ENCODE measurements at places on chromosomes 3 and 15.

- no peak for DNase-seq
These were observed 4.6 kb downstream of the DPP8 start for GRCh38 chr15:65512807-65513416.

- no peak for DNase-seq
These were observed 14.7 kb upstream of the HHLA2 start for GRCh38 chr3:108281670-108282069.

- no peak for DNase-seq
These were observed 47.7 kb upstream of the FMN1 start for GRCh38 chr15:33242165-33242564.

DNA sequence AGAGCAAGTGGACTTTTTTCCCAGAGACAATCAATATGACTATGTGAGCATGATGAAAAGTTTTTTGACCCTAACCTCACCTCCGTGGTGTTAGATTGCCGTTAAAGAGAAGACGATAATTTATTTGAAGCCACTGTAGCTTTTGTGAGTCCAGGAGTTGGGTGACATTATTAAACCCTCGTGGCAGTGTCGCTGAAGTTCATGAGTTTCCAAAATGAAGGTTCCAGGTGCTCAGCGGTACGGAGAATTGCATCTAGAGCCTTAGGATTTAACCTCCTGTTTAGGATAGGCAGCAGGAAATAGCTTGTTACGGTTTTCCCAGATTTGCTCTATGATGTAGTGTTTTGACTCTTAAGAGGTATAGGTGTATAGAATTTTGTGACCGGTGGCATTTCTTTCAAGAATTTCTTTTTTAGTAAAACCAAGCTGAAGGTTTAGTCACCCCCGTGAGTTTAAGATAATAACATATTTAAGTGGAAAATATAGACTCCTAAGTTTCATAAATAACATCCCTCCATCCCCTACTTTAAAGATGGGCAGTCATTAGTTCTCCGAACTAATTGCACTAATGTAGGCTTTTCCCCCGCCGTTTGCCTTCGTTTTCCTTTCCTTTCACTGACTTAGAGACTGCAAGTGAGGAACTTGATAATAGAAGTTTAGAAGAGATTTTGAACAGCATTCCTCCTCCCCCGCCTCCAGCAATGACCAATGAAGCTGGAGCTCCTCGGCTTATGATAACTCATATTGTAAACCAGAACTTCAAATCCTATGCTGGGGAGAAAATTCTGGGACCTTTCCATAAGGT lies 2.0 kb downstream of the SMC4 start:
- DNase-seq, result no peak

All from NCI-H1436 (cell line).